Endothelial cell of umbilical vein (primary cell): ENCODE measurements at places on chromosomes 3 and 15.
A peak's percentile ranks its signal among the peaks of the same experiment; 100 is the strongest.

- no peak for DNase-seq
Measured at GRCh38 chr15:88661041-88661700, 22.4 kb downstream of the ISG20 start.

DNA sequence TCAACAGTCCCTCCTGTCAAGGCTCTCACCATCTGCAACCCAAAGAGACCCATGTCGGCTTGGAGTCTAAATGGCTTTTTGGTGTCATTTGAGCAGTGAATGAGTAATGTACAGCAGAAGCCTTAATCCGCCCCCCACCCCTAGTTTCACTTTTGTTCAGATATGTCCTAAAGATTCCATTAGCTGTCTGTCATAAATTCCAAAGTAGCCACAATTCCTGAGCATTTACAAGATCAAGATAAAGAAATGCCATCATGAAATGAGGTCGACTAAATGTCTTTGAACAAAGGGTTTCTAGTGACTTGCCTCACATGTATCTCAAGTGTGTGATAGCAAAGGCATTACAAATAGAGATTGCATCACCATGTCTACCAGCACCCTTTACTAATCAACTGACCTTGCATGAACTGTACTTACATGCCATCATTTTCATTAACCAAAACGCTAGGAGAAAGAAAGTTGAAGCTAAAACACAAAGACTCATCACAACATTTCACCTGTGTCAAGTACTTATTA lies 123.8 kb upstream of the PHLDB2 start:
- peak; percentile 36 for DNase-seq

DNA sequence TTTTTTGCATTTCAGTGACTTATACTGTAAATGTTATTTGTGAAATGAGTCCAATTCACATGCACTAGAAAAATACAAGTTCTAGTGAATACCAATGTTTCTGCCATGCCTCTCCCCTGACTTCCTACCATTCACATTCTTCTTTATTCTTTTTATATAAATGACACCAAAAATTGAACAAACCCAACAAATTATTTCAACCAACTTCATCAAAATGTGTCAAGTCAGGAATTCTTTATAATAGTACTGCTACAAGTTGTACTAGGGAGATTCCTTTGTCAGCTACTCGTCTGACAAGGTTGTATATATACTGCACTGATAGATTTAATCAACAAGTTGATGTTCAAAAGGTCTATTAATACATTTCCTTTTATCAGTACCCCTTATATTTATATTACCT lies 3.0 kb downstream of the TBL1XR1 start:
- DNase-seq = no peak

- no peak for DNase-seq
Measured at GRCh38 chr15:77564938-77565337, 67.8 kb downstream of the LINGO1 start.

DNA sequence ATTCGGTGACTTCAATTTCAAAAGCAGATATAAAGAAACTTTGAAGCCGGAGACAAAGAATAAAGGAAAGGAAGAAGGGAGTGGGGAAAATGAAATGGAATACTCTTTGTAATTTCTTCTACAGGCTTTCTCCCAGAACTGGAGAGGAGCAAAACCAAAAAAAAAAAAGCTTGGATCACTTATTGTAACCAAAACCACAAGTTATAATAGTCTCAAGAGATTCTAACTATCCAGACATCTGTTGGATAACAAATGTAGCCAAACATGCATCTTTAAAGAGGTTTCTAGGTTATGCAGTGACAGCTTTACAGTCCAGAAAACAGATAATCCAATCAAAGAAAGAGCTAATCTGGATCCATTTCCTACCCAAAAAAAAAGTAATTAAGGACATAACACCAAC lies 36.2 kb downstream of the VGLL3 start:
- DNase-seq = no peak

- DNase-seq = no peak
Measured at GRCh38 chr3:140588558-140588957, 89.3 kb upstream of the TRIM42 start.

GRCh38 chr15:78508272-78508671 lies 895 bp downstream of the HYKK start:
- no peak for DNase-seq

DNA sequence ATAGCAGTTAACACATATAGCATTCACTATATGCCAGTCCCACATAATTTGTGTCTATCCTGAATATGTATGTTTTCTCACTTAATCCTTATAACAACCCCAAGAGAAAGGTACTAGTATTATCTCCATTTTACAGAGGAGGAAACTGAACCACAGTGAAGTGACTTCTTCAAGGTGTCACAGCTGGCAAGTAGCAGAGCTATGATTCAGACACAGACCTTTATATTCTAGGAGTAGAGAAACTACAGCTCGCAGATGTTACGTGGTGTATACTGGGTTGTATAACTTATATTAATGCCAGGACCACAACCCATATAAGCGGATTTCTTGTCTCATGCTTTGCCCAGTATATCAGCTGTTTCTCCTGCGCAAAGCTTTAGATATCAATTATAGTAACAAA lies 29.5 kb upstream of the ICE2 start:
- DNase-seq = no peak

- DNase-seq = peak; percentile 49
Measured at GRCh38 chr3:185824051-185825005, 514 bp downstream of the IGF2BP2 start.

DNA sequence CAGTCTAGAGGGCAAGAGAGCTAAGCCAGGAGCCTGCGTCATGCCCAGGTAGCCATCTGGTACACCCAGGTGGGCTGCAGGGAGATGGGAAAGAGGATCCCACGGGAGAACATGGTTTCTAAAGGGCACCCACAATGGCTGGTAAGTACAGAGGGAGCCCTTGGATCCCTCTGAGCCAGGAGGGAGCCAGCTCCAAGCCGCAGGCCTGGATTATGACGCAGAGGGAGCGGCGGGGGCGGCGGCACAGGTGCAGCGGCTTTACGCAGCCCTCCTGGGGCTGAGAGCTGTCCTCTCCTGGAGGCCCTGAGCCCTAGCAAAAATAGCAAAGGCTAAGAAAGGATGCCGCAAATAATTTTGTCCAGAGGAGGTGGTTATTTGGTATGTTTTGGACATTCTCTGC lies 2.8 kb downstream of the CAV3 start:
- DNase-seq = no peak

DNA sequence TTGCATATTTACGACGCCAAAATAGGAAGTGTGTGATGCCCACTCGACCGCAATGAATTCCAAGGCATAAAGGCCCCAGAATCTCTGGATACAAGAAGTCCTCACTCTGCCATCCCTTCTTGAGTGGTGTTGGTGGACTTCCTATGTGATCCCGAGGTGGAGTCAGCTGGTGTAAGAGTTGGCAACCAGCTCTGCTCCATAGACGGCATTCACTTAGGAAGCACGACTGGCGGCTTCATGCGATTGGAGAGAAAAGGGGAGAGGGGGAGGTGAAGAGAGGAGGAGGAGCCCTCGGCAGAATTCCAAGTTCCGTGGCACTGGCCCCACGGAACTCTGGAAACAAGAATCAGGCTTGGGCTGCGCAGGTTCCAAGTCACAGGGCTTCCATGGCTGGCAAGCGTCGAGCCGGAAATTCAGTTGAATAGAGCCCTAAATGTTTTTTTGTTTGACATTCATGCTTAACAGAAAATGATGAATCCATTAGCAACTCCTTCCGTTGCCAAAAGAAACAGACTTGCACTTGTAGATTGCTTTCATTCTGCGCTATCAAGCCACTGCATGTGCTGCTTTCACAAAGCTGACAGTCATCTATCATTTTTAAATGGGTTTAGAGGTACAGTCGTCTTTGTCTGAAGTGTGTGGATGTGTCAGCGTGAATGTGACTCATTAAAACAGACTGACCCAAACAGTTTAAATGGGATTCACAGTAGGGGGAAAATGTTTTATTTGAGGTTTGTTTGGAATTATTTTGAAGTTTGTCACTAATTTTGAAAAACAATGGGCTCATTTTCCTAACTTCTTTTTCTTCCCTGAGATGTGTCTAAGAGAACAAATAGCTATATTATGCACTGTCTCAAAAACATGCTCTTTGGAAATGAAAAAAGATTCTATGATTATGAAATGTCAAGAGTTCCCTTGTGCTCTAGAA lies 428.3 kb upstream of the ATP11B start:
- peak; percentile 97 for DNase-seq

GRCh38 chr15:101296418-101297405 lies 1.7 kb upstream of the SNRPA1 start:
- DNase-seq = no peak

DNA sequence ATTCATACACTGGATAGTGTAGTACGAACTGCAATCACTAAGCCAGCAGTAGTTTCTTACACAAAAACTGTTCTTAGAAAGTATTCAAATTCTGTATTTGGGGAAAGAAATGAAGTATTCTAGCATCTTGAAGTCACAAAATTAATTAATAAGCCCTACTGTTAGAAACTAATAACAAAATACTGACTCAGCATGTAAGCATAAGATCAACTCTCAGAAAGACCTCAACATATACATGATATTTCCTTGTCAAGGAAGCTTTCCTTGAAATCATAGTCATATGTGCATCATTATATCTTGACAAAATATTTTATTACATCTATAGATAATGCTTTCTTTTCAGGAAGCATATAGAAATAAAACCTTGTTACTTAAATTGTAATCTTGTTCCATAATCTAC lies 115.5 kb upstream of the GOLGA6L6 start:
- no peak for DNase-seq

GRCh38 chr3:183930086-183930485 lies 45.4 kb upstream of the PARL start:
- no peak for DNase-seq

DNA sequence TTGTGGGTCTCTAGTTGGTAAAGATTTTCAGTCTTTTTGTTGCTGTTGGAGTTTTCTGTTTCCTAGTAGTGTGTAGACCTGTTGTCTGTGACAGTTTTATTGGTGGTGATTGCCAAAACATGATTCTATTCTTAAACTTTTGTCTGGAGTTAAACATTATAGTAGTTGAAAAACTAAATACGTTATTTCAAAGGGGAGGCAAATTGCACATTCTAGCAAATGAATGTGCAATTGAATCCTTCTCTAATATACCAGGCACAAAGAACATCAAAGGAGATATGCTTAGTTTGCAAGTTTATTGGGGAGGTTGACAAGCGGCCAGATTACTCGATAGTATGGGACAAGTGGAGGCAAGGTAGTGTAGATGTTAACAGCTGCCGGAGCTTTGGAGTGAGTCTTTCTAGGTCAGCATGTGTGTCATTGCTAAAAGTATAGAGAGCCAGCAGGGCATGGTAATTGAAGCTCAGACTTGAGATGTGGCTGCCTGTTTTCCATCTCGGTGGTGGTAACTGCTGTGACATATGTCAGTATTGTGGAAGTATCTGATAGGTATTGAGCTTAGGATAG lies 20.6 kb downstream of the CHD2 start:
- DNase-seq = no peak
